Activated T-cell treated with anti-CD3 and anti-CD28 coated beads, Interleukin-2, amount 50 U/mL, for 72 hours (primary cell): ENCODE measurements at places on chromosomes 11 and 22. TPM values are rescaled to one million over a fixed set of nuclear protein-coding genes. Genes with fewer than 3 reads are reported as not detected.

GRCh38 chr11:889257-889656 is 21.4 kb downstream of the CHID1 start:
- H3K27ac ChIP-seq = no peak overlapping the region
- no peak overlapping the region for H3K4me3 ChIP-seq
- H3K27me3 ChIP-seq = no peaks in the 10 kb centered on the region
- DNase-seq = no peak
- H3K36me3 ChIP-seq = no peaks in the 10 kb centered on the region
- no peaks in the 10 kb centered on the region for H3K4me1 ChIP-seq

- H3K27ac ChIP-seq = no peak overlapping the region
- no peaks in the 10 kb centered on the region for H3K27me3 ChIP-seq
- H3K4me1 ChIP-seq = no peaks in the 10 kb centered on the region
Measured at GRCh38 chr11:84465040-84465439, 1162.1 kb downstream of the DLG2 start.

GRCh38 chr11:132862933-132863332 is 669.4 kb downstream of the OPCML start:
- no peak overlapping the region for H3K4me3 ChIP-seq
- H3K36me3 ChIP-seq = no peaks in the 10 kb centered on the region
- DNase-seq = no peak
- no peaks in the 10 kb centered on the region for H3K4me1 ChIP-seq
- no peaks in the 10 kb centered on the region for H3K27me3 ChIP-seq

GRCh38 chr22:29625090-29625825 is 21.8 kb downstream of the NF2 start:
- no peaks in the 10 kb centered on the region for H3K27me3 ChIP-seq
- peak; percentile 27 for DNase-seq
- no peak overlapping the region for H3K4me3 ChIP-seq

The PRRG4 gene
- total RNA-seq = 0.29 TPM

DNA sequence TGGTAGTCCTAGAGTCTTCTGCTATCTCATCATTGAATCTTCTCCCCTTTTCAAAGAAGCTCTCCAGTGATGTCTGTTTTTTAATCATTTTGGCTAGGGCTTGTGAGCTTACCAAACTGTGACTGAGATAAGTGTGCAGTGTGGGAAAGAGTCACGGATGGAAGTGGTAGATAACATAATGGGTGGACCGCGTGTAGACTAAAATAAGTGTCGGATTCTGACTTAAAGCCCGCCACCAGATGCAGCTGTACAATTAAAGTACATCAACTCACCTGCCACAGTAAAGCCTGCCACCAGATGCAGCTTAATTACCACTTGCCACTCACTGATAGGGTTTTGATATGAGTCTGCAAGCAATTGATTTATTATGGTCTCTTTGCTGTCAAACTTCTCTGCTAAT is 581.5 kb downstream of the LRRC4C start:
- H3K4me3 ChIP-seq = no peak overlapping the region
- no peaks in the 10 kb centered on the region for H3K4me1 ChIP-seq
- H3K27ac ChIP-seq = no peak overlapping the region
- no peak for DNase-seq
- H3K27me3 ChIP-seq = no peaks in the 10 kb centered on the region

GRCh38 chr11:12008790-12009616 is 577 bp upstream of the DKK3 start:
- DNase-seq = peak; percentile 6
- H3K27me3 ChIP-seq = peaks cover 87% of the 10 kb centered on the region
- H3K4me3 ChIP-seq = peak overlapping the region; percentile 73
- peaks cover 4% of the 10 kb centered on the region for H3K4me1 ChIP-seq

DNA sequence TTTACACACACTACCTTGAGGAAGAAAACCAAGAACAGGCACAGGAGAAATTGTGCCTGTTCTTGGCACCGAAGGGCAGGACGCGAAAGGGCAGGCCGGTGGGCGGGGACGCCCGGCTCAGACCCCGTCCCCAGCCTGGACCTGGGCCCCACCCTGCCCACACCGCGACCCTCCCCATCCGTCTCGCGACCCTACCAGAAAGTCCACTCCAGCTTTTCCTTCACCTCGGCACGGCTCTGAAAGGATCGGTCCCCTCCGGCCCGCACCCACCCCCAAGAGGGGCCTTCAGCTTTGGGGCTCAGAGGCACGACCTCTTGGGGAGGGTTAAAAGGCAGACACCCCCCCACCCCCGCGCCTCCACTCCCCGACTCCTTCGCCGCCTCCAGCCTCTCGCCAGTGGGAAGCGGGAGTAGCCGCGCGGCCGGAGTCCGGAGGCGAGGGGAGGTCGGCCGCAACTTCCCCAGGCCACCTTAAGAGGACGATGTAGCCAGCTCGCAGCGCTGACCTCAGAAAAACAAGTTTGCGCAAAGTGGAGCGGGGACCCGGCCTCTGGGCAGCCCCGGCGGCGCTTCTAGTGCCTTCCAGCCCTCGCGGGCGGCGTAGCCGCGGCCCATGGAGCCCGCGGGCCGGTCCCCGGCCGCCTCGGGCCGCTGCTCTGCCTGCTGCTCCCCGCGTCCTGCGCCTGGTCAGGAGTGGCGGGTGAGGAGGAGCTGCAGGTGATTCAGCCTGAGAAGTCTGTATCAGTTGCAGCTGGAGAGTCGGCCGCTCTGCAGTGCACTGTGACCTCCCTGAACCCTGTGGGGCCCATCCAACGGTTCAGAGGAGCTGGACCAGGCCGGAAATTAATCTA is 4.4 kb downstream of the SEC14L6 start:
- no peaks in the 10 kb centered on the region for H3K36me3 ChIP-seq
- H3K4me1 ChIP-seq = no peaks in the 10 kb centered on the region
- H3K27me3 ChIP-seq = peaks cover 34% of the 10 kb centered on the region
- no peak overlapping the region for H3K4me3 ChIP-seq
- no peak for DNase-seq
- no peak overlapping the region for H3K27ac ChIP-seq

DNA sequence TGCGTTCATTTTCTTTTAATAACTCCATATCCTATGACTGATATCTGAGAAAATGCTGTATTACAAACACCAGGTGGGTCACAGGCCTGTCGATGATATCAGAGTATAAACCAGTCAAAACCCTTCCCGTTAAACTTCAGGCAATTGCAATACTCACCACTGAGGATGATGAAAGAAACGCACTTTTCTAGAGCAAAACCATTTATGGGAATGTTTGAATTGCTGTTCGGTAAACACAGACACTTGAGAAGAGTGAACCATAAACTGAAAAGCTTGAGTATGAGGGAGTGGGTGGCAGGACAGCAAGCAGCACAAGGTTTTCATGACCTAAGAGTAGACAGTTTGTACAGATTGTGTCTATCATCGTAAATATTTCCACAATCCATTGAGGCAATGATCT is 139.8 kb upstream of the CEP126 start:
- no peak overlapping the region for H3K4me3 ChIP-seq
- H3K4me1 ChIP-seq = no peaks in the 10 kb centered on the region
- no peak for DNase-seq
- no peaks in the 10 kb centered on the region for H3K27me3 ChIP-seq

DNA sequence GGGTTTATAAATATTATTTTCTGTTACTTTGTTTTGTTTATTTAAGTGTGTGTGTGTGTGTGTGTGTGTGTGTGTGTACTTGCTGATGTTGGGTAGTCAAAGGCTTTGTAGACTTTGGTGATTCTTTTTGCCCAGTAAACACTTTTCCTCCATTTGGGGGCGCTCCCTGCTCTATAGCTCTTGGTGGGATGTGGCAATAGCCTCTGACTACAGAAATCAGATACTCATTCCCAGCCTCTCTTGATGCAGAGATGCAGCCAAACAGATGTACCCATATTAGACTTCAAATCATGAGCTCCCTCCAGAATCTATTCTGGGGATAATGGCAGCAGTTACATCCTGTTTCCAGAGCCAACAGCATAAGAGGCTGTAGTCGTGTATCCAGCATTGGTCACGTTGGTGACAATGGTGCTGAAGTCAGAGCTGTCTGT is 33.4 kb upstream of the APOL5 start:
- no peak for DNase-seq
- no peak overlapping the region for H3K4me3 ChIP-seq
- no peak overlapping the region for H3K27ac ChIP-seq
- no peaks in the 10 kb centered on the region for H3K27me3 ChIP-seq
- H3K36me3 ChIP-seq = peaks cover 11% of the 10 kb centered on the region

The AIFM3 gene
- not detected for total RNA-seq

DNA sequence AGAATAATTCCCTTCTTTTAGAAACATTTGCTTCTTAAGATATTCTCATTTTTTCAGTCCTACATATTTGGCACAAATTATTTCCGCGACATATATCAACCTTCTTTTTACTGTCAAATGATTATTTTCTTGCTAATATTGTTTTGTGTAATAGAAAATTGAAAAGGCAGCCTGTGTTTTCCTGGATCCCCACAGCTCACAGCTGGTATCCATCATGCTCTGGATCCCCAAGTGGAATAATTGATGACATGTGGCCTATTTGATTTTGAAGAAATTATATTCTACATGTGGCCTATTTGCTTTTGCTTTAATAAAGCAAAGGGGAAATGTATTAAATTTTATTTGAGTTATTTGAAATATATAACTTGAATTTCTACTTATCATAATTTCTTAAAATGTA is 199.4 kb upstream of the LUZP2 start:
- peaks cover 2% of the 10 kb centered on the region for H3K36me3 ChIP-seq
- no peaks in the 10 kb centered on the region for H3K27me3 ChIP-seq

The ABCC8 gene
- total RNA-seq = not detected

The TRIM49 gene
- total RNA-seq = not detected

DNA sequence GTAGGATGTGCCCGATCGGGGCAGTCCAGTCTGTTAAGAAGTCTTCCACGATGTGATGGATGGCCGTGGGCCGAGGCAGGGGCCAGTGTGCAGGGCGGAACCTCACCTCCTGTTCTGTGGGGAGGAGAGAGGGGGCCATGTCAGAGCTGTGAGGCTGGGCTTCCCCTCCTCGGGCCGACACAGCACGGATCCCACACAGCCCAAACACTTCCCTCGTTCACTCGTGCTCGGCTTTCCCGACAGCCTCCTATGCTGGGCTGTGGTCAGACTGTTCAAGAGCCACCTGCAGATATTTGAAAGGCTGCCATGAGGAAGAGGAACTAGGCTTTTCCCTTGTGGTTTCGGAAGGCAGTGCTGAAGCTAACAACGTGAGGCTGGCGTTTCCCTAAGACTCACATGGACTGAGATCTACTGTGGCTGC is 12.3 kb upstream of the TXN2 start:
- DNase-seq = no peak
- peaks cover 2% of the 10 kb centered on the region for H3K36me3 ChIP-seq
- no peak overlapping the region for H3K4me3 ChIP-seq
- no peaks in the 10 kb centered on the region for H3K4me1 ChIP-seq
- no peak overlapping the region for H3K27ac ChIP-seq

- H3K36me3 ChIP-seq = peaks cover 21% of the 10 kb centered on the region
- H3K27ac ChIP-seq = no peak overlapping the region
- peak overlapping the region; percentile 9 for H3K4me3 ChIP-seq
- no peaks in the 10 kb centered on the region for H3K27me3 ChIP-seq
- DNase-seq = no peak
- H3K4me1 ChIP-seq = peaks cover 41% of the 10 kb centered on the region
Measured at GRCh38 chr11:61297746-61298145, 2.6 kb upstream of the VWCE start.

The ETS1 gene
- total RNA-seq = 713 TPM

The SLC22A9 gene
- not detected for total RNA-seq

GRCh38 chr11:119204066-119204465 is 2.1 kb upstream of the CBL start:
- H3K27me3 ChIP-seq = no peaks in the 10 kb centered on the region
- DNase-seq = no peak
- H3K4me3 ChIP-seq = no peak overlapping the region
- H3K27ac ChIP-seq = no peak overlapping the region
- peaks cover 5% of the 10 kb centered on the region for H3K36me3 ChIP-seq
- H3K4me1 ChIP-seq = peaks cover 29% of the 10 kb centered on the region

The STT3A gene
- 123 TPM for total RNA-seq

DNA sequence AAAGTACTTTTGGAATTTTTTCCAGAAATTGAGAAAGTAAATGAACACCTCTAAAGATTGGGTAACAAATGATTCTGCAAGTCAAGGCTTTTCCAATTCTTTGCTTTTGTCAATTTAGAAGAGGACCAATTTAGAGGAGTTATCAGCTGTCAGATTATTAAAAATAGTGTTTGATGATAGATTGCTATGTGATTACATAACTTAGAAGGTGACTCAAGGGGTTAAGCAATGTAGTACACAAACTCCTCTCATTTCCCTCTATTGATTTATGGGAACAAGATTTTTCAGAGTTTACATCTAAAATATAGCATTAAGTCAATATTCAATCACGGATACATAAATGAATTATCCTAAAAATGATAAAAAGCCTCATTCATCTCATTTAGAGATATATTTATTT is 70.3 kb downstream of the INSC start:
- no peak overlapping the region for H3K4me3 ChIP-seq
- H3K27ac ChIP-seq = no peak overlapping the region
- H3K36me3 ChIP-seq = no peaks in the 10 kb centered on the region
- peaks cover 16% of the 10 kb centered on the region for H3K27me3 ChIP-seq
- H3K4me1 ChIP-seq = no peaks in the 10 kb centered on the region

The HMGXB4 gene
- total RNA-seq = 43.5 TPM

GRCh38 chr11:70577258-70577603 is 178.9 kb downstream of the CTTN start:
- H3K36me3 ChIP-seq = no peaks in the 10 kb centered on the region
- H3K4me1 ChIP-seq = no peaks in the 10 kb centered on the region
- H3K27ac ChIP-seq = no peak overlapping the region
- no peak for DNase-seq
- H3K4me3 ChIP-seq = no peak overlapping the region

GRCh38 chr11:126810776-126811175 is 189.8 kb downstream of the KIRREL3 start:
- DNase-seq = no peak
- no peak overlapping the region for H3K4me3 ChIP-seq
- no peaks in the 10 kb centered on the region for H3K4me1 ChIP-seq
- no peaks in the 10 kb centered on the region for H3K36me3 ChIP-seq

The ZNF215 gene
- total RNA-seq = 1.4 TPM

GRCh38 chr11:126332221-126332711 is 23.2 kb upstream of the ST3GAL4 start:
- H3K4me1 ChIP-seq = peaks cover 44% of the 10 kb centered on the region
- H3K36me3 ChIP-seq = peaks cover 6% of the 10 kb centered on the region
- H3K27me3 ChIP-seq = no peaks in the 10 kb centered on the region
- peak; percentile 45 for DNase-seq
- no peak overlapping the region for H3K27ac ChIP-seq
- H3K4me3 ChIP-seq = no peak overlapping the region

GRCh38 chr11:58629857-58630256 is 7.4 kb downstream of the CNTF start:
- H3K36me3 ChIP-seq = no peaks in the 10 kb centered on the region
- H3K27ac ChIP-seq = no peak overlapping the region
- H3K4me3 ChIP-seq = no peak overlapping the region
- DNase-seq = peak; percentile 18
- no peaks in the 10 kb centered on the region for H3K27me3 ChIP-seq

GRCh38 chr11:39247570-39248137 is 2211.8 kb downstream of the LRRC4C start:
- no peaks in the 10 kb centered on the region for H3K27me3 ChIP-seq
- H3K36me3 ChIP-seq = no peaks in the 10 kb centered on the region
- no peak overlapping the region for H3K4me3 ChIP-seq

The KCTD21 gene
- total RNA-seq = 22.4 TPM

The APOBEC3F gene
- total RNA-seq = 44.8 TPM
